ENCODE measurements at places on chromosomes 11 and 22.

GRCh38 chr11:44899959-44900358 lies 50.7 kb downstream of the TP53I11 start:
- peak; percentile 70 for DNase-seq

- no peak for DNase-seq
These were observed 121.1 kb downstream of the PAX6 start for GRCh38 chr11:31690041-31690440.

GRCh38 chr11:84137960-84138359 lies 851.8 kb upstream of the CCDC90B start:
- no peak for DNase-seq

DNA sequence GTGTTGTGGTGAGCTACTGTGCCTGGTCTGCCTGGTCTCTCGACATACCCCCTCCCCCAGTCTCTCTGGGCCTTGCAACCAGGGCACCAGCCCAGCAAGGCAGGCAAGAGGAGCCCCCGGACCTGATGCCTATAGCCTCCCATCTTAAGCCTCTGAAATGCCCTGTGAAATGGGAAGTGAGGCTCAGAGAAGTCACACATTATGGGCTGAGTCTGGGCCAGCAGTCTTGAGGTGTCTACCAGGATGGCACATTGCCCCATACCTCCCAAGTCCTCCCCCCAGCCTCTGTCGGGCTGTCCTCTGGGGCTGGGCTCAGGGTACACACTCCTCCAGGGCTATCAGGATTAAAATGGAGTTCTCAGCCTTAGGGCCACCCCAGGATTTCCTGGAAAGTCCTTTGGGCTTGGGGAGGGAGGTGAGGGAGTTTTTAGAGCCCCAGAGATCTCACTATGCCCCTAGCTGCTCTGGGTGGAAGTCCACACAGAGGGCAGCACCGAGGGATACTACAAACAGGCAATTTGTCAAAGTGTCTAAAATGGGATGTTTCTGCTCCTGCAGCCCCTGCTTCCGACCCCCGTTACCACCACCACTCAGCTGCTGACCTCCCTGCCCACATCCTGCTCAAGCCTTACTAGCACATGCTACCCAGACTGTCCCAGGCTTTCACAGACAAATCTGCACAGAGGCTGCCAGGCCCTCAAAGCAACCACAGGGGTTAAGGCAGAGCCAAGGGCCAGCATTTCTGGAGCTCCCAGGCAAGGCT lies 3.1 kb upstream of the SH3BP1 start:
- DNase-seq = peak; percentile 85

GRCh38 chr11:60131912-60132311 lies 43.4 kb downstream of the MS4A2 start:
- no peak for DNase-seq

DNA sequence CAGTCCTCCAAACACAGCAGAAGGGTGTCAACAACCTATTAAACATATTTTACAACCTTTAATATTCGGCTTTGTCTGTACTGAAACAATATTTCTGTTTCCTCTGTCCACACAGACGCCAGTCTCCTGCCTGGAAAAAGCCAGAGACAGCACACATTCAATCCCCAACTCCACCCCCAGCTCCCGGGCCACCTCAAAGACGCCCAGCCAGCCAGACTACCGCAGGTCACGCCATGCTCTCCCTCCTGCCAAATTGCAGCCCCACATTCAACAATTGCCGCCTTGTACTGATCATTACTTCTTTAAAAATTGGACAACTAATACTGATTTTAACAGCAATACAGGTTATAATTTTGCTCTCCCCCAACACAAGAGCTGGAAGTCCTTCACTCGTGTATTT lies 1.2 kb downstream of the SERGEF start:
- DNase-seq = no peak

- no peak for DNase-seq
These were observed 7.1 kb downstream of the SLC7A4 start for GRCh38 chr22:21025266-21025665.
